Diencephalon (tissue), 1 donor: ENCODE measurements at places on chromosomes 1 and 21. TPM values are rescaled to one million over a fixed set of nuclear protein-coding genes. Genes with fewer than 3 reads are reported as not detected.

TNFAIP8L2 gene
- 2.3 TPM for total RNA-seq

SLC16A1 gene
- 83.5 TPM for total RNA-seq

IGSF9 gene
- total RNA-seq, result 3.9 TPM

VTCN1 gene
- total RNA-seq, result 0.92 TPM

FCMR gene
- 0.46 TPM for total RNA-seq

IGFN1 gene
- total RNA-seq, result under 0.01 TPM

LCE2A gene
- not detected for total RNA-seq

HSD3B1 gene
- not detected for total RNA-seq

HPDL gene
- total RNA-seq, result 1.2 TPM

TIE1 gene
- total RNA-seq, result 19.6 TPM

CYP4Z1 gene
- total RNA-seq, result 0.92 TPM

BSDC1 gene
- total RNA-seq, result 58.4 TPM

PLA2G5 gene
- 1.8 TPM for total RNA-seq

SYT11 gene
- 260 TPM for total RNA-seq
